ENCODE measurements at places on chromosomes 1 and 21.

GRCh38 chr1:173937062-173937461 lies 19.9 kb upstream of the SERPINC1 start:
- no peak for DNase-seq

- DNase-seq: no peak
Observed at GRCh38 chr1:197225611-197226010, 42.4 kb upstream of the CRB1 start.

DNA sequence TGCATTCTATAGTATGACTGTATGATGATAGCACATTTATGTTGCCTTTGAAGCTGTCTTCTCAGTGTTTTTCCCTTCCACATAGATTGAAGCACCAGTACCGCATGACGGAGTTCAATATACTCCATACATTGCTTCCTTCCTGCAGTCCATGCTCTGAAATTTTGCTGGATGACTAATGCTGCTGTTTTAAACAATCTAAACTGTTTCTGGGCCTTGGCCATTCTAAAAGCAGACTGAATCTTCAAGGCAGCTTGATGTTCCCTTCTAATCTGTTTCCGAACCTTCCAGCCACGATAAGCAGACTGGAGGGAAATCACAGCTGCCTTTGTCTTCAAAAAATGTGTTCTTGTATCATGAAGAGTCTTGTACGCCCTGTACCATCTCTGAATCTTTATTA lies 36.2 kb upstream of the F13B start:
- no peak for DNase-seq

- no peak for DNase-seq
Observed at GRCh38 chr21:31182231-31183140, 144.2 kb upstream of the KRTAP19-8 start.

- DNase-seq: no peak
Observed at GRCh38 chr1:54415533-54415932, 9.3 kb upstream of the SSBP3 start.

- DNase-seq: no peak
Observed at GRCh38 chr1:93531193-93531592, 83.3 kb downstream of the FNBP1L start.

GRCh38 chr1:195105773-195106172 lies 1502.5 kb downstream of the KCNT2 start:
- no peak for DNase-seq

GRCh38 chr1:20493309-20493708 lies 7.3 kb upstream of the CAMK2N1 start:
- no peak for DNase-seq

DNA sequence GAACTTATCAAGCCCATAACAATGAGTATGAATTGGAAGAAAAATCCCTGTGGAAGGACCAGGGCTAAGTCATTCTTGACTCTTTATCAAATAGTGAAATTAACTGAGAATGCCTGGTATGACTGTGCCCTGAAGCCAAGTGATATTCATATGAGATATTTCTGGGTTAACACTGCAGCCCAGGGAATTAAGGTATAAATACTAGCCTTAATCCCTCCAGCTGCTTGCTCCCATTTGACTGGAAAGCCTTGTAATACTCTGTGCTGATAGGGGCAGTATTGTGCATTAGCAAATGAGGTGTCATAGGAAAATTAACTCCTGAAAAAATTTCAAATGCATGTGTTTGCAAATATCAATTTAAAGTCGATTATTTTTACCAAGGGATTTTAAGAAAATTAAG lies 568.8 kb downstream of the LMO4 start:
- DNase-seq: no peak
